T-helper 9 cell (primary cell): ENCODE measurements at places on chromosomes 11 and 22.

GRCh38 chr11:18632841-18633240 is 1.3 kb downstream of the SPTY2D1 start:
- DNase-seq = no peak

DNA sequence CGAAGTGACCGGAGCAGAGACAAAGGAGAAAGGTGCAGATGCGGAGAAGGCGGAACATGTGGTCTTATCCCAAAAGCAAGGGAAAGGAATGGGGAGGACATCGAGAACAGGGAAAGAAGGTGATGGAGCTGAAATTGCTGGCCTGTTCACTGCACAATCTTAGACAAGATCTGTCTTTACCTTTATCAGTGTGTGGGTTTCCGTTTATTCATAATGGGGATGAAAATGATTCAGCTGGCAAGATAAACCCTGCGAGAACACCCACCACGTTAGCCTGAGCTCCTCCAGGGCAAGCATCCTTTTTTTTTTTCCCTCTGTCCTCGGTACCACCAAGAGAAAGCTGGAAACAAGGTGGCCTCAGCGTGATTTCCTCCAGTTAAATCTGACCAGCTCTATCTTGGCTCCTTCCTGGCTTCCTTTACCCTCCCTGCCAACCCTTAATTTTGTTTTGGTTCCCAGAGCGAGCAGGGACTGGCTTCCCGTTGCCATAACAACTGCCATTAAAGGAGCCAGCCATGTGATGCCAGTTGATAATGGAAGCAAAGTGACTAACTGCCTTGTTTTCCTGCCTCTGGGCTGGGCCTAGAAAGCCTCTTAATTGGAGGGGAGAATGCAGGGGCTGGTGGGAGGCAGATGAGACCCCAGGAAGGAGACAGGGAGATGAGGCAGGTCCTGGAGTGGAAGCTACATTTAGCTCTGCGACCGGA is 4.2 kb downstream of the SGSM1 start:
- no peak for DNase-seq

GRCh38 chr22:29260031-29260560 is 7.7 kb downstream of the RHBDD3 start:
- DNase-seq = no peak

DNA sequence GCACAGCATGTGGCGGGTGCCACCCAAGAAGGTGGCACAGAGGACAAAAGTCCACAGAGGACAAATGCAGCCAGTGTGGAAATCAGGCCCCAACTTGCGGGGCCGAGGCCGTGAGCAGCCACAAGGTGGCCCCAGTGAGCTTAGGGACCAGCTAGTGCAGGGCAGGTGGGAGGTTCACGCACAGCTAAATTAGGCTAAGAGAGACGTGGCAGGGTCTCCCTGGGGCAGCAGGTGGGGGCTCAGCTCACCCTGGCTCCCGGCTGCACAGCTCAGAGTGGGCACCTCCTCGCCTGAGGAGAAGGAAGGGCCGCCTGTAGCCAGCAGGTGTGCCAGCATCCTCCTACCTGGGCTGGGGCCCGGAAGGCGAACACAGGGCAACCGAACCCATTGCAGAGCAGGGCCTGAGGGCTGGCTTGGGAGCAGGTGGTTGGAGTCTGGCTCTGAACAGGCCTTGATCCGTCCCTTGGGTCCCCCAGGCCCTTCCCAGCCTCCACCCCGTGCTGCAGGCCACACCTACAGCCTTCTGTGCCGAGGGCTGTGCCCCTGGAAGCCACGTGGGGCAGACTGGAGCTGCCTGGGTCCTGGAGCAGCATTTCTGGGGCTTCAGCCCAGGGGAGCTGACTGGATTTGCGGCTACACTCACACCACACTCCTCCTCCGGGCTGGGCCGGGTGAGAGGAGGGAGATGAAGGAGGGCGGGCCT is 26.1 kb upstream of the CELSR1 start:
- DNase-seq = peak; percentile 75

- no peak for DNase-seq
Observed at GRCh38 chr11:17415523-17416104, 27.2 kb upstream of the KCNJ11 start.

DNA sequence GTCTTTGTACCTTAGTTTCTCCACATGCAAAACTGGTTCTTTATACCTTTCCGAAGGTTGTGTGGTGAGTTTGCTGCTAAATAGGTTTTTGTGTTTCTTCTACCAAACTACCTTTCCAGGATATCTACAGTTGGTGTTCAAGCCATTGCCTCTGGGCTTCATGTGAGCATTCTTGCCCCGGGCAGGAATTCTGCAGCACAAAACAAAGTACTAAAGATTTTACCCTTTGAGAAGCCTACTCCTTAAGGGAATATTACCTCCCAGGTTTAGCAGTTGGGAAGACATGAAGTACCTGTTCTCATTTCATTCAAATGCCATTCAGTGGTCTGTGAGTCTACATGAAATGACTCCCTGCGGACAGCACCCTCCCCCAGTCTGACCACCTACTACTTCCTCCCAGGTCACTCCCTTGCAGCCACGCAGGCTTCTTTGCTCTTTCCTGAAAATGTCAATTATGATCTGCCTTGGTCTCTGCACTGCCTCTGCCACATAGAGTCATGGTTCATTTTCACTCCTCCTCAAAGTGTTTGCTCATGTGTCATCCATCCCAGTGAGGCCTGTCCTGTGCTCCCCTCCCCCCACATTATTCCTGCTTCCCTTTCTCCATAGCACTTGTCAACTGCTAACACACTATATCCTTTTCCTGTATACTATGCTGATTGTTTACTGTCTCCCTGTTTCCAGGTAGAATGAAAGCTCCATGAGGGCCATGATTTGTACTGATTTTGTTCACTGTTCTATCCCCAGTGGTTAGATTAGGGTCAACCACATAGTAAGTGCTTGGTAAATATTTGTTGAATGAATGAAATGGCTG is 36.9 kb downstream of the PACS1 start:
- DNase-seq = no peak
